ENCODE measurements at places on chromosomes 3 and 15.

DNA sequence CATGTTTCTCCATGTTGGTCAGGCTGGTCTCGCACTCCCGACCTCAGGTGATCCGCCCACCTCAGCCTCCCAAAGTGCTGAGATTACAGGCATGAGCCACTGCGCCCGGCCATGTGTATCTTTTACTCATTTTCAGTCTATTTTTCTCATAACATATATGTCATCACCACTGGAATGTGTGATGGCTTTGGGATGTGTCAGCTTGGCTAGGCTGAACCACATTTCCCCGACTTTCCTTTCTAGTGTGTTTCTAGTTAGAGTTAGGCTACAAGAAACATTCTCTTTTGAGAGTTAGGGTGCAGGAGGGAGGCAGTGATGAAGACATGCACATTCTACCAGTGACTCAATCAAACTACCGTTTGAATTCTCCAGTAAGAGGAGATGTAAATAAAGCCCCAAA lies 444.9 kb upstream of the THBS1 start:
- no peak for DNase-seq

DNA sequence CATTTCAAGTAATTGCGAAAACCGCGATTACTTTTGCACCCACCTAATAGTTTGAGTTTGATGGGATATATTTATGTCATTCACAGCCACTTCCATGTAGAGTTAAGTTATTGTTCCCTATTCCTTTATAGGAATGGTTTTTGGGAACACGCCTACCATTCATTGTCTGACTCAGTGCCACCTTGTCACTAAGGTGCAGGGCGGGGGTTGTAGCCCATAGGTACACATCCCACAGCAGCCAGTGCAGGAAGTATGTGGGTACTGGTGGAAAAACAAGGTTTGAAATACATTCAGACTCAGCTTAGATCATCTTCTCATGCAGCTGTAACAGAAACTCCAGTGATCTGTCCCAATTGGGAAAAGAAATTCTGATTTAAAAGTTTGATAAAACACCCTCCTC lies 48.2 kb upstream of the CFAP161 start:
- DNase-seq, result no peak

GRCh38 chr3:142215106-142215505 lies 10.3 kb downstream of the GK5 start:
- no peak for DNase-seq

GRCh38 chr3:24495326-24495994 lies 810 bp upstream of the THRB start:
- no peak for DNase-seq

DNA sequence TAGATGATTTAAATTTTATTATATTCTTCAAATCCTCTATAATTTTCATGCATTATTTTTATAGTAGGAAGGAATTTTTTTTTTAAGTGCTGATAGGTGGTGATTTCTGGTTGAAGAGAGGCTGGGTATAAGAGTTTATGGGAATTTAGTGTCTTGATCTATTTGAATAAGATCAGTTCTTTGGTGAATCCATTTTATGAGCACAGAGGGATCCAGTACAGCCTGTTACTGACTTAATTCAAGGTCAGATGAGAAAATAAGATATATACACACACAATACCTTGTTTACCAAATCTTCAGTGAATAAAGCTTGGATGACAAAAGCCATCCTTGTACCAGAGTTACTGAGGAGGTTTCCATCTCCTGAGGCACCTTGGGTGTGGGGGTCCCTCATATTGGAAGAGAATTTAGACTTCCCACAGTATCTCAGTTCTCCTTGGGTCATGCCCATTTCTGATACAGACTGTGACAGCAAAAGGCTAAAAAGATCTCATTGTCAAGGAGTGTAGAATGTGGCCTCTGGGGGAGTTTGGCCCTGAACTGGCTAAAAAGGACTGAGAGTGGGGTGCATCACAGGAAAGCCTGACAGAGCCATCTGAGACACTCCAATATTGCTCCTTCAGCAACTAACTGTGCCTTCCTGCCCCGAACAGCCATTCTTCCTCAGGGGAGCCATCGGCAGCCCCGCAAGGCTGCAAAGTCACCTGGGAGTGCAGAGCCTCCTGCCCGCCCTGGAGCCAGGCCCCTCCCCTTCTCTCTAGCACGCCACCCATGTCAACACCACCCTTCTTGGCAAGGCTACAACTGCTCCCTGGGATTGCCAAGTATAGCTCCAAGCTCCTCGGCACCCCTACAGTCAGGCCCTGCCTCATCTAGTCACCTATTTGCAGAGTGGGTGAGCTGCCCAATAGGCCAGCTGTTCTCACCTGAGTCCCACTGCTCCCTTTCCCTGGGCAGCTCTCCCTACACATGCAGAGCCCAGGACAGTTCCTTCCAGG lies 43.1 kb upstream of the HACD2 start:
- no peak for DNase-seq

GRCh38 chr3:162933656-162934055 lies 1437.0 kb downstream of the OTOL1 start:
- no peak for DNase-seq

- no peak for DNase-seq
These were observed 9.2 kb upstream of the FNDC3B start for GRCh38 chr3:172030181-172030580.
